ENCODE measurements at places on chromosomes 3 and 15.

GRCh38 chr3:177469216-177469615 lies 271.9 kb upstream of the TBL1XR1 start:
- no peak for DNase-seq

DNA sequence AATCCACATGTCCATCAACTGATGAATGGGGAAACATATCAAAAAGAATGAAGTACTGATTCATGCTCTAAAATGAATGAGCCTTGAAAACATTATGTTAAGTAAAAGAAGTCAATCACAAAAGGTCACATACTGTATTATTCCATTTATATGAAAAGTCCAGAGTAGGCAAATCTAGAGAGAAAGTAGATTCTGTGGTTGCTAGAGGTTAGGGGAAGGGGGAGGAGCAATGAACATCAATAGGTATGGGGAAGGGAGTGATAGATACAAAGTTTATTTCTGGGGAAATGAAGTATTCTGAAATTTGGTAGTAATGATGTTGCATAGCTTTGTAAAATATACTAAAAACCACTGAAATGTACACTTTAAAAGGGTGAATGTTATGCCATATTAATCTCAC lies 14.5 kb downstream of the SERP1 start:
- no peak for DNase-seq

DNA sequence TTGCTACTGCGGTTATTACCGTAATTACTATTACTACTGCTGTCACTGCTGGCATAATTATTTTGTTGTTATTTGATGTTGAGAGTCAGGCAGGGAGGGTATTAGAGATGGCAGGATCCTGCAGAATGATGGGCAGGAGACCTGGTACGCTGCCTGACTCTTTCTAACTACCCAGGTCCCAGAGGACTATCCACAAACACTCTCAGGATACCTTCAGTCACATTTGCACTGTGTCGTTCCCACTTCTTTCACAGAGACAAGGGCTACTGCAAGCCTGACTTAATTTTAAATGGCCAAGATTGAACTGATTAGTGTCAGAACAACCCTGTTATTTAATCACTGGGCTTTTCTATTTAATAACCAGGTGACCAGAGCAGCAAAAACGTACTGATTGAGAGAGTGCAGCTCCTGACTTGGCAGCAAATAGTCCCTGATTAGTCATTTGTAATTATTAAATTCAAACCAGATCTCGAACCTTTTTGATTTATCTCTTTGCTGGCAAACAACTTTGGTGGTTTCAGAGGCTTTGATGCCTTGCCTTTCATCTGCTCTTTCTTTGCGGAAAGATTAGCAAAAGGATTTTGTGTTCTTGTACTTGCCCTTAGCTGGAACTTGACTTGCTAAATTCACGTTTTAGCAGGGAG lies 88.8 kb upstream of the ARHGEF3 start:
- no peak for DNase-seq

GRCh38 chr3:69695933-69696332 lies 43.3 kb upstream of the MITF start:
- DNase-seq: no peak

DNA sequence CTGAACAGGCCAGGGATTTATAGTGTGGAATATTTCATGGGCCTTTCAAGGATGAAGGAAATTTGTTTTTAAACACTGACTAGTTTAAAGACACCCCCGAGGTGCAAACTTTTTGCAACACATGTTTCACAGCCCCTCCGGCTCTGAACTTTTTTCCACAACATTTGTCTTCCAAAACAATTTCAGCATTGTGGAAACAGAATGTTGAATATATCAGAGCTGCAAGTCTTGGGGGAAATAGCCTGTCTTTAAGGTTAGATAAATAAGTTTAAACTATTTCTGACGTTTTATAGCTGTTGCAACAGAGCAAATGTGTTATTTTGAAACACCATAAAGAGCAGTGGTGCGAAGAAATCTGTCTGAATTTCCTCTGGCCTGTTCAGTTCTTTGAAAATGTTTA lies 229.2 kb upstream of the GOLGA6L4 start:
- no peak for DNase-seq

GRCh38 chr3:192364316-192364715 lies 363.0 kb downstream of the FGF12 start:
- DNase-seq: no peak

GRCh38 chr3:182730675-182731042 lies 62.6 kb upstream of the ATP11B start:
- no peak for DNase-seq

GRCh38 chr15:31458596-31459399 lies 132.2 kb downstream of the KLF13 start:
- DNase-seq: no peak

- no peak for DNase-seq
These were observed 9.6 kb upstream of the LRRK1 start for GRCh38 chr15:100909565-100909964.

DNA sequence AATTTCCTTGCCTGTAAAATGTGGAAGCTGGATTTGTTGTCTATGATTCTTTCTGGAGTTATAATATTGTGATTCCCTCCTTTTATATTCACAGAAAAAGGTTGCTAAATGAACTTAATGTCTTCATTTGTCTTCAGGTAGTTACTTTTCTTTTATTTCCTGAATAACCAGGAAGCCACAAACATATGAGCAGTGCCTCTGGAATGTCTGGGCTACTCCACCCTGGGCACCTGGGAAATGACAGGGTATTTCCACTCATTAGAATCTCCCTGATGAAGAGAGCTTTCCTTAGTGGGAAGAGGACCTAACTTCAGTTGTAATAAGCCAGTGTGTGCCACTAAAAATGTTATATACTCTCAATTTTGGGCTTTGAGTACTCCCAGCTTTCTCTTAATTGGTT lies 3.8 kb upstream of the SLMAP start:
- no peak for DNase-seq

DNA sequence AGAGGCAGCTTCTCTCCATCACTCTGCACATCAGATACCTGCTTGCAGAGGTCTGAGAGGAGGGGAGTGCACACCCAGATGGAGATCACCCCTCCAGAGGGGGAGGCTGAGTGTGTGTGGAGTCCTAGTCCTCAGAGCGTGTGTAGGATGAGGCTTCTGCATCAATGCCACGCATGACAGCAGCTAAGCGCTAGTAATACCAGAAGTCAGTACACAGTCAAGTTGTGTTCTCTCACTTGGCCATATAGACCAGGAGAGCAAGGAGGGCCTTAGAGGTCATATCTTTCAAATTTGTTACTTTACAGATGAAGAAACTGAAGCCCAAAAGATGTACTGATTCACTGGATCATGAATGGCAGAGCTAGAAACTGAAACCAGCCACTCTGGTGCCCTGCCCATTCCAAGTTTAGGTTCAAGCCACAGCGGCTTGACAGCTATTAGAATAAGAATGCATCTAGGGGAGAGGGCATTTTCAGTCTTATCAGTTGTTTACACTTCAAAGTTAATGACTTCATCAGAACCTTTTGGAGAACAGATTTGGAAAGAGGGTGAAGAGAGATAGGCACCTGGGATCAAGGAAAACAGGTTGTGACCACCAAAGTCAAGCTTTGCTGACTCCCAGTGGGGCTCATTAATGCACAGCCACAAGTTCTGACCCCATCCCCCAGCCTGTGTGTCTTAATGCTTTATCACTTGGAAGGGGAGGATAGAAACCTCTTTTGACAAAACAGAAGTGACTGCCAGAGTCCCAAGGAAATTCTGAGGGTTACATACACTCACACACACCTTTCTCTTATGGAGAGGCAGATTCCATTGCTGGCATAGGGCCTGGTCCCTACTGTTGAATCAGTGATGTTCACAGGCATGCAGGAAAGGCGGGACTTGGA lies 310.3 kb downstream of the CHST2 start:
- no peak for DNase-seq

DNA sequence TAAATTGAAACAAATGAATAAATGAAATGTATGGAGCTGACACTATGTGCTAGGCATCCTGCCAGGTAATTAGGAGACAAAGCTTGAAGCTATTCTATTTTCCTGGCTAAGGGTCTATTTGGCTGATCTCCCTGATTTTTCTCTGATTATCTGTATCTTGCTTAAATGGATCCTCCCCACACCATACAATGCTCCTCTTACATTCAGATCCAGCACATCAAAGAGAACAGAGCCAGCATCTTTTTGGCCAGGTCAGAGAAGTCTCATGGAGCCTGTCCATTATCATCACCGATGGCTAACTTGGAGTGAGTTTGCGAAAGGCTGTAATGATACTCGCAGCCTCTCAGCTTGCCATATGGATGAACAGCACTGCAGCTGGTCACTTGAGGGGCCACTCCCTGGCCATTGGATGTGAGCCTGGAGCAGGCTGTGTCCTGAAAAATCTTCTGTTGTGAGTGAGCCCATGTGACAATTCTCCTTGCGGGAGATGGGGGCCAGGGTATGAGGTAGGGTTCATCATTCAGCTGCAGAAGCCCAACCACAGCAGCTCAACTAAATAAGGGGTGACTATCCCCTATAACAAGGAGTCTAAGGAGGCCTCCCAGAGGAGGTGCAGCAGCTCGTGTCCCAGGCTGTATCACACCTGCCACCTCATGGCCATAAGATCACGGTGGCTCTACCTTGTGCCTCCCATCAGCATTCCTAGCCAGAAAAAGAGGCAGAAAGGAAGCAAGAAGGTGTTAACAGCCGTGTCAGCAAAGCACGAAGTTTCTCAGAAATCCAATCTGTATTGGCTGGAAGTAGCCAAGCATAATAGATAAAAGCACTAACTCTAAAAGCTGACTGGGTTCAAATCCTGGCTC lies 69.3 kb upstream of the ST8SIA2 start:
- no peak for DNase-seq

DNA sequence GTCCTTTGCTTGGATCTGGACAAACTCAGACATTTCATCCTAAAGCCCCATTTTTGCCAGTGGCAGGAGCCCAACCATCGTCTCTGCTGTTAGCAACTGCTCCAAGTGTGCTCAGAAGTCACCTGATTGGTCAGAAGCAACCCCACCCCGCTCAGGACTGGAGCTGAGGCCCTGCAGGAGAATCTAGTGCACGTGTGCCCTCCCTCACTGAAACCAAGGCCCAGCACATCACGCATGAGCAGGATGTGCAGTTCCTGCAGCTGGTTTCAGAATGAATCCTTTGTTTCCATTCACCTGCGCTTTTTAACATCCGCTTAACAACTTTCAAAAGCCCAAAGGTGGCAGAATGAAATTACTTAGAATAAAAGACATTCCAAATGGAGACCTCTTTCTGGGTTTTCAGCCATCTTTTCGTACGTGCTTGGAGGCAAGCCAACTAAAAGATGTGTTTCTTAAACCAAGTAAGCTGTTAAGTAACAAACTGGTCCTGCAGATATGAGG lies 81.2 kb downstream of the SRGAP3 start:
- no peak for DNase-seq

DNA sequence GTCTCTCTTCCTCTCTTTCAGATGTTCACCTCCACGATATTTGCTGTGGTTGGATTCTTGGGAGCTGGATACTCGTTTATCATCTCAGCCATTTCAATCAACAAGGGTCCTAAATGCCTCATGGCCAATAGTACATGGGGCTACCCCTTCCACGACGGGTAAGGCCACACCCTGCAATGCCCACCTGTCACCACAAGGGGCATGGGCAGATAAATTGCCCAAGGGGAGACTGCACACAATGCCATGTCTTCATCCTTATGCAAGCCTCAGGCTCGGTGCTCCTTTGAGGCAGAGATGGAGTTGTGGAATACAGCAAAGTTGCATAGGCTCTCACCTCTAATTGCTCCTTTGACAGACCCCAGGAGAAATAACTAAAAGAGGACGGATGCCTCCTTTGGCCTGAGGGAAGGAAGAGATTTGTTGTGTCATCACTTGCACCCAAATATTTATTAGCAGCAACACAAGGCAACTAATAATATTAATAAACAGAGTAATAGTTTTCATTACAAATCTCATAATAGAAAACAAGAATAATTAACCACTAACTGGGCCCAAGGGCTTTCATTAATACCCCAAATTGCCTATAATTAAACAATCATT lies 13.2 kb downstream of the TM4SF4 start:
- no peak for DNase-seq
